ENCODE measurements at places on chromosomes 3 and 15.

- DNase-seq: no peak
These were observed 449.9 kb upstream of the NR2F2 start for GRCh38 chr15:95880630-95881029.

GRCh38 chr15:32683906-32684584 lies 33.8 kb upstream of the GREM1 start:
- DNase-seq: peak; percentile 43

- DNase-seq: no peak
These were observed 878 bp downstream of the ISLR start for GRCh38 chr15:74174219-74174957.

DNA sequence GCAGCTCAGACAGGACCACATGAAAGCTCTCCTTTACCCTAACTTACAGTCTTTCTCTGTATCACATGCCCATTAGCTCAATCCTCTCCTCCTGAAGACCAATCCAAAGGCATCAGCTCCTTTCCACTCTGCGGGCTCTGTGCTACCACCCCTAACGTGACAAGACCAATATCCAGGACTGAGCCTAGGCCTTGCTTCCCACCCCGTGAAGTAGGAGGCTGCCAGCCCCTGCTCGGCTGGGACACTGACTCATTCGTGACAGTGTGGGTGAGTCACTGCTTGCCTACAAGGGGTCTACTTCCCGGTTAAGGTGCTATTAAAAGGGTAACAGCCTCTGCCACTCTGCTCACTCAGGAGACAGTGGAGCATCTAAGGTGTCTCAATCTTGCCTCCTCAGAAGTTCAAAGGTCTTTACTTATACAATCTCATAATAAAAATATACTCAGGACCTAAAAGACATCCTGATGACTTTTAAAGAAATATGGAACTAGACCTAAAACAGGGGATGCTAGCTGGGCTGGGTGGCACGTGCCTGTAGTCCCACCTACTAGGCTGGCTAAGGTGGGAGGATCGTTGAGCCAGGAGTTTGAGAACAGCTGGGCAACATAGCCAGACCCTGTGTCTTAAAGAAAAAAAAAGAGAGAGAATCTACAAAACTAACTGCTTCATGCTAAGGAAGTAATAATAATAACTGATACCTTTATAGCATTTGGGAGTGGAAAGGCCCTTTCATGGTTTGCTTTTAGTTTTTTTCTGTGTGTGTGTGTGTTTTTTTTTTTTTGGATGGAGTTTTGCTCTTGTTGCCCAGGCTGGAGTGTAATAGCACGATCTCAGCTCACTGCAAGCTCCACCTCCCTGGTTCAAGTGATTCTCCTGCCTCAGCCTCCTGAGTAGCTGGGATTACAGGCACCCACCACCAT lies 55.0 kb downstream of the TMEM44 start:
- DNase-seq: peak; percentile 54

DNA sequence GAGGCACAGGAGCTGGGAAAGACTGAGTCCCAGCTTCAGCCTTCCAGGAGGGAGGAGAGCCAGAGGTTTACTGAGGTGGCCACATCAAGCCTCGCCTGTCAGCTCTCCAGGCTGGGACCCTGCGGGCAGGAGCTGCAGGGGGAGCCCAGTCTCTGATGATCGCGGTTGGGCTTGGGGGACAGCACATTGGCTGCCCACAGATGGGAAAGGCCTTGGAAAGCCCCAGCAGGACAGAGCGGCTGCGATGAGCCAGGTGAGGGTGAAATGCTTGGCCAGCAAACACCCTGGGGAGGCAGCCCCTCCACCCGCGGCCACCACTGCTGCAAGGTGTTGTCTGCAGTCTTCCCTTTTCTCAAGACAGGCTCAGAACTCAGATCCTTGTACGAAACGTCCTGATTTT lies 31.2 kb downstream of the SEC61A1 start:
- DNase-seq: no peak

GRCh38 chr15:88477126-88477525 lies 9.6 kb downstream of the MRPS11 start:
- no peak for DNase-seq

DNA sequence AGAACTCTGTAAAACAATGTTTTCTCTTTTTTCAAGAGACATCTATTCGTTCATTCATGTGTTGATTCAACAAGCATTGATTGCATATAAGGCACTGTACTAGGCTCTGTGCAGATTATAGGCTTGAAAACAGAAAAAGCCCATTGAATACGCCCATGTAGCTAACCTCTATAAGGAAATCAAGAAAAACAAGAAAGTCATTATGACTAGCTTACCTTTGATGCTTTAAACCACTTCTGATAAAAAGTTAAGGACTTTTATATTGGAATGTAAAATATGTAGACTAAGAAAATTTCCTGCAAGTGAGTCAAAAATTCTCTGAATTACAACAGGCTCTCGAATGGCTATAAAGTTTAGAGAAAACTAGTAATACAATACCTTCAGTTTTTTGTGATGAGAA lies 92.5 kb downstream of the BDH1 start:
- DNase-seq: peak; percentile 11

DNA sequence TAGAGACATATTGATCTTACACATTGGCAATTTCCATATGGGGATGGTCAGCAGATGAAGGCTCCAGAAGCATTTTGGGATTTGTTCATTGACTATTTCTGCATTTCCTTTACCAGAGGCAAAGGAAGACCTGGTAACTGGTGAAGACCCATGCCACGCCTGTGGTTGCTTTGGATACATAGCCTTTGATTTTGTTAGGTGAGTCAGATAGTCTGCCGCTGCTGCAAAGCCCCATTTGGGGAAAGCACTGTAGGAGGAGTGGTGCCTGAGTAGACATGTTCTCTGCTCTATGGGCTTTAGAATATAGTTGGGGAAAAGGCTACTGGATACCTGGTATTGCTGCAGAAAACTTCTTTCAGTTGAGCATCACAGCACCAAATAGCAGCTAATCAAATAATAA lies 56.8 kb downstream of the TFG start:
- no peak for DNase-seq

DNA sequence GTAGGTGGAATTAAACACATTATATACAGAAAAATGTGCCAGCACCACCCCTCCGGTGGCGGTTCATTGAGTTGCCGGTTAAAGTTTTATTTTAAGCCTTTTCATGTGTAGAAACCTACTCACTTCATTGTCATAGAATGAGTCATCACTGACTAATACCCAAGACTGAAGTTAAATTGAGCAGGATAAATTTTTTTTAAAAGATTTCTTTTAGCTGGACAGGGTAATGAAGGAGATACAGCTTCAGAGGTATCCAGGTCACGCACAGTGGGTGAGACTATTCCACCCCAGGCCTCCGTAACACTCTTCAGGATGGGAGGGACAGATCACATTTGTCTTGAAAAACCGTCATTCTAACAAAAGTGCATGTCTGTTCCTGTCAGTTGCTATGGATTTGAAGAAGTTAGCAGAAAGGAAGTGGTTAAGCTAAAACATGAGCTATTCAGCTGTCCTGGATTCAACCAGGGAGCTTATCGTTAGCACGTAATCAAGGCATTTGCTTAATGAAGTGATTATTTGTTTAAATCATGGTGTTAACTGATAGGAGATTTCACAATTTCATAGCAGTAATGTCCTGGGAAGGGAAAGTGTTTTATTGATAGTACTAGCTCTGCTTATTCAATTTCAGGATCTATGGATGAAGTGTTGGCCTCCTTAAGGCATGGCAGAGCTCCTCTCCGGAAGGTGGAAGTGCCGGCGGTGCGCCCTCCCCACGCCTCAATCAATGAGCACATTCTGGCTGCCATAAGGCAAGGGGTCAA lies 23.4 kb downstream of the WHAMM start:
- DNase-seq: peak; percentile 81

- DNase-seq: no peak
These were observed 79.6 kb downstream of the ARNT2 start for GRCh38 chr15:80483725-80484161.

GRCh38 chr3:142035308-142035922 lies 113.9 kb downstream of the TFDP2 start:
- DNase-seq: no peak

All from COLO829 (cell line).